ENCODE measurements at places on chromosomes 1 and 21.

GRCh38 chr21:34838956-34839820 is 170.4 kb downstream of the CLIC6 start:
- no peak for DNase-seq

DNA sequence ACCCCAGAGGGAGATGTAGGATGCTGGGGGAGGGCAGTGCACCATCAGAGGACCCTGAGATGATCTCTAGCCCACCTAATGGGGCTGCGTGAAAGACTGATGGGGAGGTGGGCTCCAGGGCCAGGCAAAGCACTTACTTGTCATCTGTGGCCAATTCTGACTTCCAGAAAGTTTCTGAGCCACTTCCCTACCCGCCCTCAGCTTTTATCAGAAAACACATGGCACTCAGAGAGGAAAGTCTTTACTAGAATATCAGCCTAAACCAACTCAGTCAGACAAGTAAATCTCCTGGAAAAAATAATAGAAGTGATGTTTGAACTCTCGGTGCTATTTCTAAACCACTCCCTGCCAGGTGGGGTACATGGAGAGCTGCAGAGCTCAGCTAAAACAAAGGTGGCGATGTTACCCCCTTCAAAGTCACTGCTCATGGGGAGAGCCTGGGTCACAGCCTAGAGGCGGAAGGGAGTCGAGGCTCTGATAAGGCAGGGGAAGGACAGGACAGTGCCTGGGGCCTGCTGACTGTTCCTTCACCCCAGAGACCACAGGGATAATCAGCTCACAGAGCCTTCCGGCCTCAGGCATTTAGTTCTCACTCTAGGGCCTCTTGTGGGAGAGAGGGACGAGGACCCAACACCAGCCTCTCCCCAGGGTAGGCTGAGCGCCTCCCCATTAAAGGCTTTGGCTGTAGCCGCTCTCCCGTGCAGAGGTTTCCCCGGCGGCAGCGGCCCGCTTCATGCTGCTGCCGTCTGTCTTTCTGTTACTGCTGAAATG is 14.2 kb downstream of the SMIM12 start:
- DNase-seq: no peak

DNA sequence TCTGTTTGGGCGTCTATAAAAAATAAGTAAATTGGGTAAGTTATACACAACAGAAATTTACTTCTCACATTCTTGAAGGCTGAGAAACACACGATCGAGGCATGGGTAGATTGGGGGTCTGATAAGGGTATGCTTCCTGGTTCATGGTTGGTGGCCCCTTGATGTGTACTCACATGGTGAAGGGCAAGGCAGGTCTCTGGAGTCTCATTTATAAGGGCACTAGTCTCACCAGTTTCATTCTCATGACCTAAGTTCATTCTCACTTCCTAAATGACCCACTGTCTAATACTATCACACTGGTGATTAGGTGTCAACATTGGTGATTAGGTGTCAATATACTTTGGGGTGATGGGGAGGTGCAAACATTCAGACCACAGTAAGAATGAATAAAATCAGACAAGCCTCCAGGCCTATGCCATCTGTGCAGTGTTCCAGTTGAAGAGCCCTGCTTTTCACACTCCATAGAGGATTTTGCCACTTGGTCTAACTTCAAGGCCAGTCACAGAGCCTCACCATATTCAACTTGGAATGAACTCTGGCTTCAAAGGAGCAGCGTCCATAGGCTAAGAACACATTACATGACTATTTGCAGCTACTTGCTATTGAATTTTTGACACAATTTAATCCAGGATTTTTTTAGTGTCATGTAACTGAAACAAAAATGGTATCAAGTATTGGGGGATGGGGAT is 2.5 kb upstream of the GBP4 start:
- no peak for DNase-seq

- no peak for DNase-seq
Observed at GRCh38 chr1:175788586-175789252, 45.3 kb upstream of the TNR start.

GRCh38 chr1:52032785-52033131 is 852 bp downstream of the KTI12 start:
- no peak for DNase-seq

DNA sequence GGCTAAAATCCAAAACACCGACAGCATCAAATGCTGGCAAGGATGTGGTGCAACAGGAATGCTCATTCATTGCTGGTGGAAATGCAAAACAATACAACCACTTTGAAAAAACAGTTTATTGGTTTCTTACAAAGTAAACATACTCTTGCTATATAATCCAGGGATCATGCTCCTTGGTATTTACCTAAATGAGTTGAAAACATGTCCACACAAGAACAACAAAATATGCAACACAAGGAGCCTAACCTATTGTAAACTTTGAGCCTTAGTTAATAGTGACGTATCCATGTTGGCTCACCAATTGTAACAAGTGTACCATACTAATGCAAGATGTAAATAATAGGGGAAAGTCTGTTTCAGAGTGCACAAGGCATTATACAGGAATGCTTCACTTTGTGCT is 37.2 kb upstream of the PGBD5 start:
- no peak for DNase-seq

DNA sequence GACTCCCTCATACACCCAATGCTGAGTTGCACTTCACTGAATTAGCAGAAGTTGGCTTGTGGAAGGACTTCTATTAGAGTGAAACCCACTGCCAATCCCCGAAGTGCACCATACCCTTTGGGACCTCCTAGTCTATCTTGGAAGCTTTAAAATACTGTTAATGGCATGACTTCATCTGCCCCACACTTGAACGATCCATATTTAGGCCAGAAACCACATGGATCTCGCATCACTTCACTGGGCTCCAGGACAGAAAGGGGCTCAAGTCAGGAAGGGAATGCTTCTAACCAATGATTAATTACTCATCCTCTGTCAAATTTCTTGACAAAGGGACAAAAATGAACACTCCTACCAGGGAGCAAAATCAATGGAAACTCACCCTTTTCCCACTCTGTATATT is 69.1 kb downstream of the BCAR3 start:
- no peak for DNase-seq

DNA sequence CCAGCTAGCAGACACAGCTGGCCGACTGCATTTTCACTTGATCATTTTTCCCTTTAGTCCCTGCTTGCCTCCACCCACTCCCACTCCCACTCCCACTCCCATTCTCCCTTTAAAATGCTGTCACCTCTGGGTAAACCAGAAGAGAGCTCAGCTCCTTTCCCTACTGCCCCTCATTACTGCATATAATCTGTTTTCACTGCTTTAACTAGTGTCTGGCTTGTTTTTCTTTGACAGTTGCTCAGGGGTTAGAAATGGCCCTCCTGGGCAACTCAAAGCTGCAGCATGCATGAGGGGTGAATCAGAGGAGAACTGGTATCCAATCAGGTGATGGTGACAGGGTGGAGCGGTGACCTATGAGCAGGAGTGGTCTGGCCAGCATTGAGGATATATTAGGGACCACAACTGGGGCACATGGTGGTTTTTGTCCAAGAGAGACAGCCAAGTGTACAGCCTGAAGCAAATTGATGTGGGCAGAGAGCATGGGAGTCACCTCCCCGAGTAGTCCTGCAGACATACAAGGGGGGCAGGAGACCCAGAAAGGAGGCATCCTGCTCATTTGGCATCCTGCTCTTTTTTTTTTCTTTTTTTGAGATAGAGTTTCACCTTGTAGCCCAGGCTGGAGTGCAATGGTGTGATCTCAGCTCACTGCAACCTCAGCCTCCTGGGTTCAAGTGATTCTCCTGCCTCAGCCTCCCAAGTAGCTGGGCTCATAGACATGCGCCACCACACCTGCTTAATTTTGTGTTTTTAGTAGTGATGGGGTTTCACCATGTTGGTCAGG is 42.6 kb upstream of the SRSF10 start:
- DNase-seq: no peak

- DNase-seq: no peak
Observed at GRCh38 chr21:16742131-16742641, 770.7 kb upstream of the CXADR start.

DNA sequence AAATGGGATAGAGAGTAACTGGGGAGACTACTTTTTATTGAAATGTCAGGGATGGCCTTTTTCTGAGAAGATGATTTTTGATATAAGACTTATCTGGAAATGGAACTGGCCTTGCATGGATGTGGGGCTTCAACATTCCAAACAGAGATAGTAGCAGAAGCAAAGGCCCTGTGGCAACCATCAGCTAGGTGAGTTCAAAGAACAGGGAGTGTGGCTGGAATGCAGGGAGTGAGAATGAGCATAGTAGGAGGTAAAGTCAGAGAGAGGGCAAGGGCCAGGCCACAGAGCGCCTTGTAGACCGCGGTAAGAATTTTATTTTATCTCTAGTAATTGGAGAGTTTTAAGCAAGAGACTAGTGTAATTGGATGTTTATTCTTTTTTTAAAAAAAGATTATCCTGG is 227.0 kb upstream of the B3GALT2 start:
- no peak for DNase-seq

DNA sequence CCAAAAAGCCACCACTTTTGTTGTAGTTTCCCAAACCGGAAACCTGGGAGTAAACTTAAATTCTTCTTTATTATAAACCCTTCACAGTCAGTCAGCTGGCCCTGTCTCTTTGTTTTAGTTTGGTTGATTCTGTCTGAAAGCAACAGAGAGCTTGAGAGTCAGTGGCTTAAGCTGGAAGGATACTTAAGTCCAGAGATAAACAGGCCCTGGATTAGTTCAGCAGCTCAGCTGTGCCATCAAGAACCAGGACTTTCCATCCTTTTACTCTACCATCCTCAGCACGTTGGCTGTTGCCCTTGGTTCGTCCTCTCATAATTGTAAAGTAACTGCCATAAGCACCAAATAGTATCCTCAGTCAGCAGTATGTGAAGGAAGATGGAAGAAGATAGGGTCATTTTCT is 4.5 kb downstream of the DESI2 start:
- no peak for DNase-seq

DNA sequence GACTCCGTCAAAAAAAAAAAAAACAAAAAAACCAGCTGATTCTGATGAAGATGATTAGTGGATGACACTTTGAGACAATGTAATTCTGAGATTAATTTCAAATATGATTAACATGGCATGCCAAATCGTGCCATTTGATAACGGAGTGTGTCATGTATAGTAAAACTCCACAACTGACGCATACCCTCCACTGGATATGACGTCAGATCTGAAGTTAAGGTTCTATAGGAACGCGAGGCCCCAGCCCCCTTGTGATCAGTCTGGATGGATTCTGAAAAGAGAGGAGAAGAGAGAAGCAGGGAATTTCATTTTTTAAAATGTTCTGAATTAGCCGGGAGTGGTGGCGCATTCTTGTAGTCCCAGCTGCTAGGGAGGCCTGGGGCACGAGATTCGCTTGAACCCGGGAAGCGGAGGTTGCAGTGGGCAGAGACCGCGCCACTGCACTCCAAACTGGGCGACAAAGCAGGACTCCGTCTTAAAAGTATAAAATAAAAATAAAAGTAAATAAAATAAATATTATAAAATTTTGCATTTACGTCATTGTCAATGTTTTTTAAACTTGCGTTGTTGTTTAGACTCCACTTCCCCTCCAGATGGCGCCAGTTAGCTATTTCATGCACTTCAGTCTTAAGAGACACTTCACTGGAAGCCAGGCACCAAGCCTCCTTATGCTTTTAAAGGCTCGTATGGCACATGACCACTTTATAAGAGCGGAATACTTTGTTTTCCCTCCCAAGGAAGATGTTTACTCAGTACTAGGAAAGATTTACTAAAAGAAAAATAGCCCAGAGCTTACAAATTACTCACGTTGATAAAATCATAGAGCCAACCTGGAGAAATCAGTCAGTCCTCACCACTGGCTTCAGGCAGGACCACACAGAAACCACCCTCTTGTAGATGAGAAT is 65.5 kb downstream of the UBE2U start:
- peak; percentile 33 for DNase-seq

- DNase-seq: no peak
Observed at GRCh38 chr1:226419284-226420029, 11.6 kb upstream of the PARP1 start.

DNA sequence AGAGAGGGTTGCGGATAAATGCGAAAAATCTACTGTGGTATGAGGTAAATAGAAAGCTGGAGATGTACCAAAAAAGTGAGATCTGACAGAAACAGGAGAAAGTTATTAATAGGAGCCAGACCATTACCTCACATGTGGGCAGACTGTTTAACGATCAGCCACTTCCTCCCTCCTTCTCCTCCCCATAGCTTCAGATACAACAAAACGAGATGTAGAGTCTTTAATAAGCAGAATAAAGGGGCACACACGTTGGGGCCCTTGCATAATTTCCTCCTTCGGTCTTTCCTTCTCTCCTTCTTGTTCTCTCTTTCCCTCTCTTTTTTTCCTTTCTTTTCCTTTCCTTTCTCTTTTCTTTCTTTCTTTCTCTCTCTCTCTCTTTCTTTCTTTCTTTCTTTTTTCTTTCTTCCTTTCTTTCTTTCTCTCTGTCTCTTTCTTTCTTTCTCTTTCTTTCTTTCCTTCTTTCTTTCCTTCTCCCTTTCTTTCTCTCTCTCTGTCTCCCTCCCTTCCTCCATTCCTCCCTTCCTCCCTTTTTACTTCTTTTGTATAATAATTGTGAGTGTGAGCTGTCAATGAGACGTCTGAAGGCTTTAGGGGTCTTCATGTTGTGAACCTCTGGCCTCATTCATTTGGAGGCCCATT is 242.1 kb downstream of the GRIK1 start:
- DNase-seq: no peak

- DNase-seq: no peak
Observed at GRCh38 chr1:204419064-204419403, 7.4 kb upstream of the PPP1R15B start.

GRCh38 chr1:205582046-205582445 is 49.8 kb downstream of the ELK4 start:
- no peak for DNase-seq

DNA sequence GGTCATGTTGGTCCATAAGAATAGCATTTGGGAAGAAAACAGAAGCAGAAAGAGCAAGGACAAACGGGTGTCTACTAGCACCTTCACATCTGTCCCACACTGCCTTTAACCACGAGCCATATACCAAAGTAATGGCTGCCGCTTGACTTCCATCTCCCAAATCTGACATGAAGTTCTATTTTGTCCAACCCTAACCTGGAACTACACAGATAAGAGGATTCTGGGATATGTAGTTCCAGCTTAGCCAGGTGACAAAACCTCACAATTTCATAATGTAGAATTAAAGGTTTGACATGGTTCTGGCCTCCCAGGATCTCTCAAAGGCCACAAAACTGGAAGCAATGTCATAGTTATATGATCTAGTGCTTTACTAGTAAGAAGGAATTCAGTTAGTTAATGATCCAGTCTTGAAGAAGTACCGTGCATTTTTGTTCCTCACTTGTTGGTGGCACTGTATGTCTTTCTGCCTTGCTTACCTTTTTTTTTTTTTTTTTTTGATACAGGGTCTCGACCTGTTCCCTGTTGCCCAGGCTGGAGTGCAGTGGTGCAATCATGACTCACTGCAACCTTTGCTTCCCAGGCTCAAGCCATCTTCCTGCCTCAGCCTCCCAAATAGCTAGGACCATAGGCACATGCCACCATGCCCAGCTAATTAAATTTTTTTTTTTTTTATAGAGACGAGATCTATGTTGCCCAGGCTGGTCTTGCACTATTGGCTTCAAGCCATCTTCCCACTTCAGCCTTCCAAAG is 17.5 kb downstream of the PTGFRN start:
- DNase-seq: no peak

GRCh38 chr1:155167166-155168104 is 5.7 kb downstream of the KRTCAP2 start:
- DNase-seq: peak; percentile 92

GRCh38 chr1:31133368-31133767 is 67.9 kb upstream of the PUM1 start:
- no peak for DNase-seq

Data from NCI-H1930 (cell line).